ENCODE measurements at places on chromosomes 4 and X.

- no peak for DNase-seq
Observed at GRCh38 chr4:87567191-87567590, 38.0 kb upstream of the SPARCL1 start.

DNA sequence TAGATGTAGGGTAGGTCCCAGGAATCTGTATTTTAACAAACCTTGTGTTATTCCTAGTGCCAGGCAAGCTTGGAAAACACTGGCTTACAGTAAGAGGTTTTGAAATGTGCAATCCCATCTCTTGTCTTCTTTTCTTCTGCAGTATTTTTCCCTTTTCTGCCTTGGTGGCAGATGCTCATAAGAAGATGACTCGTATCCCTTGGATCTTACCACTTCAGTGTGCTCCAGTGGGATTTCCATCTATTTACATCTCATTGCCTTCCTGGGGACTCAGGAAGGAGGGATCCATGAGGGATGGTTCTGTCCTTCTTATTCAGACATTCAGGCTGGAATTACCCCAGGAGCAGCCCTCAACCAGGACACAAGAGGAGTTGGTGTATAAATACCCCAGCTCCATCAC lies 136.6 kb downstream of the NHS start:
- DNase-seq = no peak

DNA sequence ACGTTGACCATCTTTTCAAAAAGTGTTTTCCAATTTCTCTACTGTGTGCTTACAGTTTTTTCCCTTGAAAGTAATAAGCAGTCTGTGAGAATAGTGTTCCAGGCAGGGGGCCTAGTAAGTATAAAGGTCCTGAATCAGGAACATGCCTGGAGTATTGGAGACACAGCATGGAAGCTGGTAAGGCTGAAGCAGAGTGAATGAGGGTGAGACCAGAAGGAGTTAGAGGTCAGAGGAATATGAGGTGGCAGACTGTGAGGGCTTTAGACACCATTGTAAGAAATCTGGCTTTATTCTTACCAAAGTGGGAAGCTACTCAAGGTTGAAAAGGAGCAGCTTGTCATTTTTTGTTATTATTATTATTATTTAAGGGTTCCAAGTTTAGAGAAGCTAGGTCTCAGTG lies 107.4 kb downstream of the CT47B1 start:
- no peak for DNase-seq

- DNase-seq = no peak
Observed at GRCh38 chr4:113302051-113302450, 252.6 kb downstream of the ANK2 start.

DNA sequence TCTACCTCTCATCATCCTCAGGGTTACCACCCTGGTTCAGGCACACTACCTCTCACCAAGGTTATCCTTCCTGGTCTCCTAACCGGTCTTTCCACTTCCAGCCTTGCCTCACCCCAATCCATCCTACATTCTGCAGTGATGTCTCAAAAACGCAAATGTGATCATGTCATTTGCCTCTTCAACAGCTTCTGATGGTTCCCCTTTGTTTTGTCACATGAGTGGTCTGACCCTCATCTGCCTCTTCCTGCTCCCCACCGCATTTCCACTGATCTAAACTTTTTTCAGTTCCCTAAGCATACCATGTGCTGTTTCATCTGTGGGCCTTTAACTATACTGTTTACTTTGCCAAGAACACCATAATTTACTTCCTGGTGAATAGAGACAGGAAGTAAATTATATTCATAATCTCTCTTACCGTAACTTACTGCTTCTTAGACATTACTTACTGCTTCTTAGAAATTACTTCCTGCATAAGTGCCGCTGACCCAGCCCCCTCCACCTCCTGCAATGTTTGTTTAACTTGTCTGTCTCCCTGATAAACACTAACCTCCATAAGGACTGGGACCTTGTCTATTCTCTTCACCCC lies 27.1 kb upstream of the NSUN7 start:
- peak; percentile 23 for DNase-seq

- no peak for DNase-seq
Observed at GRCh38 chr4:136390824-136391223, 1141.5 kb downstream of the PCDH18 start.

DNA sequence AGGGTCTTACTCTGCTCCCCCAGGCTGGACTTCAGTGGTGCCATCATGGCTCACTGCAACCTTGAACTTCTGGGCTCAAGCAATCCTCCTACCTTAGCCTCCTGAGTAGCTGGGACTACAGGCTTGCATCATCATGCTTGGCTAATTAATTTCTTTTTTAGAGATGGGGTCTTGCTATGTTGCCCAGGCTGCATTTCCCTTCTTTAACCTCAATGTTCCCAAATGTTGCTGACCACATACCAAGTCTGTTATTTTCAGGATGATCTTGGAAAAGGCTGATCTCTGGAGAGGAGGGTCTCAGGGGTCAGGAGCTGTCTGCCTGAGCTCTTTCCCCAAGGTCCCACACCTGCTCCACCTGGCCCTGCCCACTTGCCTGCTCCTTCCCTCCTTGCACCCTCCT lies 13.0 kb downstream of the CACNA1F start:
- no peak for DNase-seq

DNA sequence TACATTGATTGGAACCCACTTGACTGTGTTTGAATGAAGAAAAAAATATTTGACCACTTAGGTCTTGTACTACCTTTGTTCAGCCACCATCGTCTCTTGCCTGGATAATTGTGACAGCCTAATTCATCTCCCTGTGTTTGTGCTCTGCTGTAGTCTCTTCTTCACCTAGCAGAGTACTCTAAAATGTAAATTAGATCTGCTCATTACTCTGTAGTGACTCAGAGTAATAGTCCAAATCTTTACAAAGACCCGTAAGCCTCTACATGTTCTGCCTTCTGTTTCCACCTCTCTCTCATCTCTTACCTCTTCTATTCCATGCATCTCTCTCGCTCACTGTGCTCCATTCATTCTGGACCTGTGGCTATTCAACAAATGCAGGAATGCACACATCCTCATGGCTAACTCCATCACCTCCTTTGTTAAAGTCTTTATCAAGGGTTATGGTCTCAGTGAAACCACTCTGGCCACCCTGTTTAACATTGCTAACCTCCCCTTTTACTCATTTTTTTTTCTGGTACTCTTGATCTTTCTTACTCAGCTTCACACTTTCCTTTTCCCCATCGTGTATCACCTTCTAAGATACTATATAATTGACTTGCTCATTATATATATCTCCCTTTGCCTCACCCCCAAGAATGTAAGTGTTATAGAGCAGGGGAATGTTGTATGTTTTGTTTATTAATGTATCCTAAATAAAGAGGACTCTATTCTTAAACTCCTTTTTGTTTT lies 98.4 kb downstream of the STIM2 start:
- DNase-seq = no peak

DNA sequence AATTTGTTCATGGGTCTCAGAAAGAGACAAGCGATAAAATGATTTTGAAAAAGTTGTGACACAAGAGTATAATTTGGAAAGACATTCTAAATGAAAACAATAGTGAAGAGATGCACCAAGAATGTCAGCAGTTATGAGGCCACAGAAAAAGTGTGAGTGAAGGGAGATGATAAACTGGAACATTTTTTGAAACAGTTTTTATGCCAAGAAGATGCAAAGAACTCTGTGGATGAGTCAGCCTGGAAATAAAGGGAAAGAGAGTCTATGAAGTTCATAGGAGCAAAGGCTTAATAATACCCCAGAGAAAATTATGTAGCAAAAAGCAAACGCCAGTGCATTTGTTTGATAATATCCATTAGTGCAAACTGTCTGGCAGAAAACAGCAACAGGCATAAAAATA lies 188.4 kb upstream of the TBC1D9 start:
- DNase-seq = no peak

DNA sequence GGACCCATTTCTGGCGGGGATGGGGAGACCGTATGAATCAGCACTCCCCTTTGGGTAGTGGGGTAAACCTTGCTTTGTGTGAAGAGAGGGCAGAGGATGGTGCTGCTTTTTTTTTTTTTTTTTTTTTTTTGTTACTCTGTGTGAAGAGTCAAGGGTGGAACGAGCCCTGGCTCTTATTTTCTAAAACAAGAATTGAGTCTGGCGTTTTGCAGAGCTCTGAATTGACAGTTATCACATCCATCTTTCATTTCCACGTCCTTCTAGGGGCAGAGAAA lies 1.2 kb downstream of the SLAIN2 start:
- no peak for DNase-seq

DNA sequence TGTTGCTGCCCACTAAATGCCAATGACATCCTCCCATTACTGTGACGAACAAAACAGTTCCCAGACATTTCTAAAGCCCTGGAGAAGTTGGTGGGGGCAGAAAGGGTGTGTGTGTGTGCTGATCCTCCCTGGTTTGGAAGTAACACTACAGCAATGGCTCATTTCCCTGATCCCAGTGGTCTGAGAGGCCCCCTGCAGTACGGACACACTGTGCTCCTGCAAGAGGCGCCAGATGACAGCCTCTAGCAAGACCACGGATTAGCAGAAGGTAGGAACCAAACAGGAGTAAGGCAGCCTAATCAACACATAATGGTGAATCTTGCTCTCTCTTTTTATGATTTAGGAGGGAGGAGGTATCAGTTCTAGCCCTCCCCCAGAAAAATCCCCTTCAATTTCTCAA lies 49.6 kb downstream of the CHRDL1 start:
- no peak for DNase-seq

DNA sequence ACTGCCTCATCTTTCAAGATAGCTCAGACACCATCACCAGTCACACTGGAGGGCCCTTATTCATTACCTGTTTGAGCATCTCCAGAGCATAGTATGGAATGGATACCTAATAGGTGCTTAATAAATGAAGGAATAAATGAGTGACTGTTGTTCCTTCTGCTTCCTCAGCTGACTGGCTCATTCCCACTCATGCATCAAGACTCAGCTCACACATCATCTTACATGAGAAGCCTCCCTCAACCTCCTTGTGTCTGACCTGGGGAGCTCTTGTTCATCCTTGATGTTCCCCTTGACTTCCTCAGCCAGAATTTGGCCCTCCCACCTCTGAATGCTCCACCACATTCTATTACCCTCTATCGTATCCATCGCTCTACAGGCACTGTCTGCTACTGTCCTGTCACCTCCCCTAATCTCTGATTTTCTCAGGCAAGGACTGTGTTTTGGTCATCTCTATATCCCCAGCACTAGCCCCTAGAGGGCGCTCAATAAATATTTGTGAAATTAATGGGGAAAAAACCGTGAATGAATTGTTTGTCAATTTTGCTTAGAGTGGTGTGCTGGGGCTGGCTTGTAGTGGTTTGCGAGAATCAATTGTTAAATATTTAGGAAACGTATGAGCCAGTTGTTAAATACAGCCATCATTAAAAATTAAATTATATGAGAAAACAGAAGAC lies 88.3 kb downstream of the NHSL2 start:
- DNase-seq = no peak

DNA sequence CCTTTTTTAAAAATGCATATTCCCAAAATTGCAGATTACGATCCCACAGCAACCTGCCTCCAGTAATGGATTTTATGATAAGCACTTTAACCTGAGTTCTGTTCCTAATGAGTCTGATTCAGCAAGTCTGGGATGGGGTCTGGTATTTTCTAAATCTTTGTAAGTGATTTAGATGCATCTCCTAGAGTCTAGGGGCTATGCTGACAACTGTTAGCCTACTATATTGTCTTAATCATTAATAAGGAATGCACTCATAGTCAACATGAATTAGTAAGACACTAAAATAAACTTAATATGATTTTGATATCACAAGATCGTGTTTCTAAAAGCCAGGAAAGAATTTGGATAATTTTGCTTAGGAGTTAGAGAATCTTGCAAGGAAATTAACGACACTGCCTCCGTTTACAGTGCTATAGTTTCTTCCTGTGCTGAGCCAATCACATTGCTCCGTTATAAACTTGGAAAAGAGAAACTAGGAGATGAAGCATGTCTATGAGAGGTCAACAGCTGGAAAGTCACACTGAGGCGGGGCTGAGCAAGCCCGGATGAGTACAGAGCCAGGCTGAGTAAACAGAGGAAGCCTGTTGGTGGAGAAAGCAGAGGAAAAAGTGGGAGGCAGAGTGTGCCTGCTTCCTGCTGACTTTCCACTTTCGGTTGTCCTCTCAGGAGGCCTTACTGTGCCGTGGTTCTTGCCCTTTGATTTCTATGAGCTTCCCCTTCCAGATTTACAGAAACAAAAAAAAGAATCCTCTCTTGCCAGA lies 5.4 kb downstream of the SCARB2 start:
- DNase-seq = peak; percentile 3

DNA sequence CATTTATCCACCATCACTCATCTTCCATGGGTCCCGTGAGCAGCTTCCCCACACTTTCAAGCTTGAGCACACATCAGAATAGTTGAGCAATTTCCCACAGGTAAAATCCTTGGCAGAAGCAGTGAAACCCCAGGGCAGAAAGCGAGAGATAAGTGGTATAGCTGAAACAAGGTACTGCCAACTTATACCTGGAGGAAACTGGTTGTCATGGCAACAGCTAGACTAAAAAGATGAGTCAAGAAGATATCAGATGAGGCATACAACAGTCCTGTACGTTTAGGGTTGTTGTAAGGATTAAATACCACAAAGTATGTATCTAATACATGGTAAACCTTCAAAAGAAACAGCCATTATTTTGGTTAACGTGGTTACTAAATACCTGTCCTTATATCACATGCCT lies 66.9 kb upstream of the PHOX2B start:
- no peak for DNase-seq

- no peak for DNase-seq
Observed at GRCh38 chrX:136689436-136689835, 41.5 kb downstream of the CD40LG start.

DNA sequence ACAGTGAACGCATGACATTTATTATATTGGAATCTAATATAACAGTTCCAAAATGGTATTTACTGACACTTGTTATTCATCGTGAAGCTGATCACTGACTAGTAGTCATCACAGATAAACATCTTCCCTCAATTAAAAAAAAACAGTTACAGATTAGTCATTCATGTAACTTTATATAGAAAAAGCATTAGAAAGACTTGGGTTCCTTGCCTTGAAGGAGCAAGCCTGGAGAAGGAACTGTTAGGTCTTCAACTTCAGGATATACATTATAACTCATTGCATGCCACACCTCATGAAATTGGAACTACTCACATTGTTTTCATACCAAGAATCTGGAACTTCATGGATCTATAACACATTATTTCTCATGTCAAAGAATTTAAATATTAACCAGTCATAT lies 317.7 kb downstream of the CCSER1 start:
- no peak for DNase-seq

DNA sequence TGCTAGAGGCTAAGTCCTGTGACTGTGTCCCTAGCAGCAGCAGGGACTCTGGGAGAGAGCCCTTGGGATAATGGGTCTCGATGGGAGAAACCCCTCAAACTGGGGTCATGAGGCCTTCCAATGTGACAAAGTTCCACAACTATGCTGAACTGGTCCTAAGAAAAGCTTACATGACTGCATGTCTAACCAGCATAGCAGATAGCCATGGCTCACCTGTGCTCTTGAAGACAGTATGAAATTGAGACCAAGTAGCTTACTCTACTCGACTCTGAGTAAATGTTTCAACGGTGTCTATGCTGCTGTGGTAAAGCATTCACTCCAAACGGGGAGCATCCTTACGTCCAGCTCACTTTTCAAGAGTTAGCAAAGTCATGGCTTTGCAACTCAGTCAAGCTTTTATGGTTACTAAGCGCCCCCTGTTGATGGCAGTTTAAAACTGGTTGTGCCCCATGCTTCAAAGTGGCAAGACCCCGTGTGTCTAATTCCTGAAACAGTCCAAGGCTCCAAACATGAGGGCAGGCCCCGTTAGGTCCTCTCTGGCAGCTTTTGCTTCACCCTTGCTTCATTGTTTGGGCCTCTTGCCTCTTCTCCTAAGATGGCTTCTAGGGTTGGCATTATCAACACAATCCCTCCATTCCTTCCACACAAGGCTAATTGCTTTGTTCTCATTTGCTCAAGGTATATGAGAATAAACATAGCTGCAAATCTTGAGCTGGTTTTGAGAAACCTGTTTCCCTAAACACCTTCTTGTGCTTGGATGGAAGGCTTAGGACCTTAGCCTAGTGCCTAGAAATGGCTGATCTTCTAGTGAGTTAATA lies 46.6 kb downstream of the CCNG2 start:
- DNase-seq = peak; percentile 1
